ENCODE measurements at places on chromosomes 2 and 18.

- no peak for DNase-seq
These were observed 60.7 kb downstream of the TET3 start for GRCh38 chr2:74045454-74045853.

GRCh38 chr2:217740178-217740577, 262.6 kb downstream of the TNS1 start:
- no peak for DNase-seq

DNA sequence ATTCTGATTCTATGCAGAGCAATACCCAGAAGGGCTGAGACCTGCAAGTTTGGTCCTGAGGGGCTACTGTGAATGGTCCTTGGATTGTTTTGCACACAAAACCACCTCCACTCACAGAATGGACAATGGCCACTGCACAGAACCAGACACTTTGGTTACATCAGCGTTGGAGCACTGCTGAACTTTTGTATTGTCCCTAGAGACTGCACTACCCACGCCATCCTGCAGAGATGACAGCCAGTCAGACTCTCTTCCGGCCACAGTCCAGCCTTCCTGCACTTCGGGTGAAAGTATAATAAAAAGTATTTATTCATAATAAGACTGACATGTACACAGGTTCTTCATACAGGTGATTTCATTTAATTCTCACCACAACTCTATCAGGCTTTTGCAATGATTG, 35.7 kb downstream of the CELF4 start:
- DNase-seq = no peak

DNA sequence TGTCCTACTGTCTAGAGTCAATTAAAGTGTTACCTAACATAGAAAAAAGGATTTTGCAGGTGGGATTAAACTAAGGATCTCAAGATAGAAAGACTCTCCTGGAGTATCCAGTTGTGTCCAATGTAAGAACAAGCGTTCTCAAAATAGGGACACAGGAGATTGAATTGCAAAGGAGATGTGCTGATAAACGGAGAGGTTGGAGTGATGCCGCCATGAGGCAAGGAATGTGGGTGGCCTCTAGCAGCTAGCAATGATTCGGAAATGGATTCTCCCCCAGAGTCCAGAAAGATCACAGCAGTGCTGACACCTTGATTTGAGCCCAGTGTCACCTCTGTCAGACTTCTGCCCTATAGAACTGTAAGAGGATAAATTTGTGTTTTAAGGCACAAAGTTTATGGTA, 24.1 kb upstream of the IL1RN start:
- DNase-seq = no peak

DNA sequence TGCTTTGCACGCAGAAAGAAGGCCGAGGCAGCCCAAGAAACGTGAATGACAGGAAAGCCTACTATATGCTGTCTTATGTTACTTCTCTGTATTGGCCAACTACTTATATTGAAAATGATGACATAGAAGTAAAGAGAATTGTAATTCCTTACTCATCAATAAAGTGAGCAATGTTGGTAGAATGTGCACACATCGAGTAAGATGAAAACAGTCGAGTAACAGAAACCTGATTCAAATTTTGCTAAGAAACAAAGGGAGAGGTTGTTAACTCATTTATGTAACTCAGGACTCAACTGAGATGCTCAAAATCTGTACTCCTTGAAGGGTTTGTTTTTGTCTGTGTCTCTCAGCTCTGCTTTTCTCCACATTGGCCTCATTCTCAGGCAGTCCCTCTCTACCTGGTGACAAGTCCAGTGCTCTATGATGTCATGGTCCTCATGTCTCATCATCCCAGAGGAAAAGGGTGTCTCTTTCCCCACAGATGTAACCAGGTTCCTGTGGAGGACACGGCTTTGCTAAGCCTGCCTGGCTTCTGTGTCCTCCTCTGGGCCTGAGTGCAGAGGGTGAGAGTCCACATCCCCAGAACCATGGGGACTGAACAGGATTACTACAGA, 30.3 kb upstream of the CCDC93 start:
- DNase-seq = no peak

DNA sequence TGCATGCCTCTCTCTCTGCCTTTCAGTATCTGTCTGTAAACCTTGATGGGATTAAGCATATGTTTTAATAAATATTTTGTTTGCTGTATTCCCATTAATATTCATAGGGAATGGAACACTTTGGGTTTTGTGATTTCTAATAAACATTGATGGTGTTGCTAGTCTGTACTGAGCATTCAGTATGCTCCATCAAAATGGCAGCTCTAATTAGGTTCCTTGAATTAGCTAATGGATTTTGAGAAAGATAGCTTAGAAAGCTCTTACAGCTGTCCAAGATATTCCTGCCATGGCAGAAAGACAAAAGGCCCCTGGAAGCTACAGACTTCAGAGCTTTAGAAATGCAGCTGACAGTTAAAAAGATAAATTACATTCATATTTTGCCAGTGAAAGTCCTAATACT, 199.2 kb upstream of the NRP2 start:
- DNase-seq = no peak

DNA sequence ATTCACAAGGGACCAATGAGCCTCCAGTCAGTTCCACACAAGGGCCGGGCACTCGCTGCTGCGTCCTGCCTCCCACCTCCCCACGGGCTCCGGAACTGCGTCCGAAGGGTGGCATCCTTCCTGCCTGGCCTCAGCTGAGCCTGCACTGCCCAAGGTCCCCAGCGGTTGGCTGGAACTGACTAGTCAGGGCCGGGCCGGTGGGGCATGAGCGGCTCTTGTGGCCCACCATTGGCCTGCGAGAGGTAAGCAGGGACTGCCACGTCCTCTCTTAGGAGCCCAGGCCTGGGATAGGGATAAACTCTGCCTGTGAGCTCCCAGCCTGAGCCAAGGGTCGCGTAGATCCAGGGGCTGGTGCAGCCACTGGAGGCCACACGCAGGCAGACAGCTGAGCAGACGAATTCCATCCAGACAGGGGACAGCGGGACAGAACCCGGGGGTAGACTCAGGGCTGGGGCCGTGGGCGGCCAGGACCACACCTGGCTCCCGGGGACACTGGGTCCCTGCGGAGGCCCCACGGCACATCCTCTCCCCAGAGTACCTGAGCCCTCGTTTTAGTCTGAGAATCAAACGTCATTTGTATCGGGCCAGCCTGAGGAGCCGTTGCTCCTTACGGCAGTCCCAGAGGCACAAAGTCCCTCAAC, 148.4 kb downstream of the ZNF516 start:
- no peak for DNase-seq

DNA sequence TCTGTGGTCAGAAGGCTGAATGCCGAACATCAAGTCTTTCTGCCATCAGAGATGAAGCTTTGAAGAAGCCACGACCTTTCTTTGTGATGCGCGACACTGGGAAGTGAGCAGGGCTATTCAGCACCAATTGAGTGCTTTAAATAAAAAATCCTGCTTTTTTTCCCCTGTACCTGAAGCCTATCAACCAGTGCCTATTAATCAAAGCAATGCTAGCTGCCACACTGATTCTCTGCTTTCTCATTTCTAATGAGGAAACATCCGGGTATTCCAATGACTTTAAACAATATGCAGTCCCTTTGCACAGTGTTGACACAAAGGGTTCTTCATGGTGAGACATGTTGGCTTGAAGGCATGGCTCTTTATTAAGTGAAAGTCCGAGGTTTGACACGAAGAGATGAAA, 88.0 kb downstream of the GALR1 start:
- DNase-seq = no peak

DNA sequence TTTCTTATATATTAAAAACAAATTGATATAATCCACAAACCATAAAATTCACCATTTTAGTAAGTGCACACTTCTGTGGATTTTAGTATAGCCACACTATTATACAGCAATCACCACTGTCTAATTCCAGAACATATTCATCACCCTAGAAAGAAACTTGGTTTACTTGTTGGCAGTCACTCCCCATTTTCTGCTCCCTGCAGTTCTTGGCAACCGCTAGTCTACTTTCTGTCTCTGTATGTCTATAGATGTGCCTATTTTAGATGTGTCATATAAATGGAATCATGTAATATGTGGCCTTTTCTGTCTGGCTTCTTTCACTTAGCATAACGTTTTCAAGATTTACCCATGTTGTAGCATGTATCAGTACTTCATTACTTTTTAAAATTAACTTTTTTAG, 5.7 kb downstream of the CKAP2L start:
- no peak for DNase-seq

DNA sequence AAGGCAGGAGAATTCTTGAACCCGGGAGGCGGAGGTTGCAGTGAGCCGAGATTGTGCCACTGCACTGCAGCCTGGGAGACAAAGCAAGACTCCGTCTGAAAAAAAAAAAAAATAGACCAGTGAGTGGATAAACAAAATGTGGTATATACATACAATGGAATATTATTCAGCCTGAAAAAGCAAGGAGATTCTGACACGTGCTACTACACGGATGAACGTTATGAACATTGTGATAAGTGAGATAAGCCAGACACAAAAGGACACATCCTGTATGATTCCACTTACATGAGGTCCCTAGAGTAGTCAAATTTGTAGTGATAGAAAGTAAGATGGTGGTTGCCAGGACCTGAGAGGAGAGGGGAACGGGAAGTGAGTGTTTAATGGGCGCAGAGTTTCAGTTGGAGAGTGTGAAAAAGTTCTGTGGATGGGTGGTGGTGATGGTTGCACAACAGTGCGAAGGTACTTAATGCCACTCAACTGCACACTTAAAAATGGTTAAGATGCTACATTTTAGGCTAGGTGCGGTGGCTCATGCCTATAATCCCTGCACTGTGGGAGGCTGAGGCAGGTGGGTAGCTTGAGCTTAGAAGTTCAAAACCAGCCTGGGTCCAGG, 38.3 kb downstream of the NIFK start:
- DNase-seq = no peak

DNA sequence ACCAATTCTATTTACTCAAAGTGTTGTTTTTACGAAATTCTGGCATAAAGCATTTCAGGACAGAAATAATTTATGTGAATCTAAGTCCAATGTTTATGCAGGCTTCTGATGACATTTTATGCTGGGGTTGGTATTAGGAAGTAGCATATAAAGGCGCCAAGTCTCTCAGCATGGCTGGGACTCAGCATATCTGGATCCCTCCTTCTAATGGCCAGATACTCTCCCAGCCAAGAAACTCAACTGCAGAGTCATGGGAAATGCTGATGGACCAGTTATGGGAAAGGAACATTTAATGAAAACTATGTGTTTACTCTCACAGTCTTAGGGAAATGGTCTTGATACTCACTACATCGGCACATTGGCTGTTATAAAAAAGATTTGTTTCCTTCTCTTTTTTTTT, 392.2 kb downstream of the ARHGAP15 start:
- DNase-seq = no peak

- DNase-seq = no peak
These were observed 160.2 kb downstream of the FBXO15 start for GRCh38 chr18:73987247-73987980.
